Glutamatergic neuron (in vitro differentiated cells): ENCODE measurements at places on chromosomes 3 and 15. TPM values are rescaled to one million over a fixed set of nuclear protein-coding genes. Genes with fewer than 3 reads are reported as not detected.

SNX33 gene
- 21.2 TPM for total RNA-seq

RNU6-1 gene
- not detected for total RNA-seq

LTK gene
- 3.2 TPM for total RNA-seq

ZMYND10 gene
- 1.3 TPM for total RNA-seq

SLC51B gene
- total RNA-seq = not detected

TNNC1 gene
- total RNA-seq = 2.7 TPM
